Activated T-cell treated with anti-CD3 and anti-CD28 coated beads for 1 hour (primary cell): ENCODE measurements at places on chromosomes 1 and 21.

GRCh38 chr1:182185842-182186756 lies 124.6 kb upstream of the ZNF648 start:
- no peak for DNase-seq

- DNase-seq, result no peak
These were observed 1122.9 kb upstream of the B3GALT2 start for GRCh38 chr1:194309269-194309668.

- no peak for DNase-seq
These were observed 93.6 kb downstream of the OLFML2B start for GRCh38 chr1:161930064-161930463.

DNA sequence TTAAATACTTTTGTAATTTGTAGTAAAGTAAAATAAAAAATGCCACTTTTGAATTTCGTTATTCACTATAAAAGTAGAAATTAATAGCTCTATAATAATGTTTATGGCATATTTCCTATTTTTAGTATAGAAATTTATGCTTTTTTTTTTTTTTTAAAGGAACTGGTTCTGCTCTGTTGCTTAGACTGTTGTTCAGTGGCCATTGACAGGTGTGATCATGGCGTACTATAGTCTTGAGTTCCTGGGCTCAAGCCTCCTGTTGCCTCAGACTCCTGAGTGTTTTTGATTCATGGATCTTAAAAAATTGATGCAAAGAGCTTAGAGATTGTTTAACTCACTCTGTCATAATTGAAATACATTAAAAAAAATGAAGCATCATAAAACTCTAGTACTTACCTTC lies 53.6 kb downstream of the RPS6KC1 start:
- no peak for DNase-seq

GRCh38 chr1:205496661-205497060 lies 7.8 kb upstream of the CDK18 start:
- DNase-seq, result no peak

DNA sequence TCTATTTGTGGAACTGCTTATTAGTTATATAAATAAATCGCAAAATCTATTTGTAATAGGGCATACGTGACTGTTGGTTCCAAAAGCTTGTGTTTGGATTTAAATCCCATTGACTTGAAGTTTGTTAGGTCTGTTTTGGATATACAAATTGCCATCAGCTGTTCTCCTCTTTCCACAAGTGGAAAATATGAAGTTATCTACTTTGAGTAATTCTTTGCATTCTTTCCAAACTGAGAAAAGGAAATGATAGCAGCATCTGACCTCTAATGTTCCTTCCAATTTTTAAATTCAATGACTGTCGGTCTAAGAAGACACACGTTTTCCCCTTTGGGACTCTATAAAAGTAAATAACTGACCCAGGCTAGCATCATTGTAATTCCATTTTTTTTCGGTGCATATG lies 165.7 kb upstream of the SGIP1 start:
- DNase-seq, result no peak

DNA sequence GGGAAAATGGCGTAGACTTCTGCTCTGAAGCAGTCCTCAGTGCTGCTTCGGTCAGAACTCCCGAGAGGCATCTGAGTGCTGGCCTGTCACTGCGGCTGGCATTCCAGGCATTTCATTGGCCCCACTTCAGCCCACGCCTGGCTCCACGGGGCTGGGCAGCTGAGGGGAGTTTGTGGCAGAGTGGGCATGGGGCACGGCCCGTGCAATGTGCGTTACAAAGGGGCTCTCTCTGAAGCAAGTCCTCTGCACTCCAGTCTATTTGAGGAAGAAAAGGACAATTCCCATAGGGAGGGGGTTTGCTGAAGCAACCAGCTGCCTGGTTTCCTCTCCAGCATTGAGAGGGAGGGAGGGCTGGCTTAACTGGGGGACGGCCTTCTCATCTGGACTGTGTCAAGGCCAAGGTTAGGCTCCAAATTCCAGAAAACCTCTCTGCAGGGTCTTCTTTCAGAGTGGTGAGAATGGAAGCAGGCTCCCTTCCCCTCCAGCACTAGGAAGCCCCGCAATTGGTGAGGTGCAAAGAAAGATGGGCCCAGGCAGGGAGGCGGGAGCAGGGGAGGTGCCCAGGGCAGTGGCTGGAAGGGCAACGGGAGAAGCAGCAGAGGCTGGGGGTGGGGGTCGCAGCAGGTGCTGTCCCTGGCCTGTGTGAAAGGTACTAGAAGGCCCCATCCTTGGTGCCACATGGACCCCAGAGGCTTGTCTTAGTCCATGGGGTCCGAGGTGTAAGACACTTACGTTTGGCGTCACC lies 21.1 kb upstream of the GPR157 start:
- DNase-seq, result no peak

DNA sequence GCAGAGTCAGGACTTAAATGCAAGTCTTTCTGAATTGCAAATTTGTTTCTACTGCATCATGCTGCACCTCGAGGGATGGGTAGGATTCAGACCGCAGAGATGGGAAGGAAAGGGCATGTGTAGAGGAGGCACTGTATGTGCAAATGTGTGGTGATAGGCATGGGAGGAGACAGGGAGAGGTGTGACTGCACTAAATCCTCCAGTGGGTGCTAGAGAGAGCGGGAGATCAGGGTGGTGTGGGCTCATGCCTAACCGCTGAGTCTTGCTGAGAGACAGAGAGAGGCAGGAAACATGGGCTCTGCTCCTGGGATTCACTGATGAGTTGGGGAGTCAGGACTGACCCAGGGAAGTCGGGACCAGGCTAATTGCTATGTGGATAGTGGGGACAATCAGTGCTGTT lies 61.1 kb downstream of the PTPRU start:
- no peak for DNase-seq

DNA sequence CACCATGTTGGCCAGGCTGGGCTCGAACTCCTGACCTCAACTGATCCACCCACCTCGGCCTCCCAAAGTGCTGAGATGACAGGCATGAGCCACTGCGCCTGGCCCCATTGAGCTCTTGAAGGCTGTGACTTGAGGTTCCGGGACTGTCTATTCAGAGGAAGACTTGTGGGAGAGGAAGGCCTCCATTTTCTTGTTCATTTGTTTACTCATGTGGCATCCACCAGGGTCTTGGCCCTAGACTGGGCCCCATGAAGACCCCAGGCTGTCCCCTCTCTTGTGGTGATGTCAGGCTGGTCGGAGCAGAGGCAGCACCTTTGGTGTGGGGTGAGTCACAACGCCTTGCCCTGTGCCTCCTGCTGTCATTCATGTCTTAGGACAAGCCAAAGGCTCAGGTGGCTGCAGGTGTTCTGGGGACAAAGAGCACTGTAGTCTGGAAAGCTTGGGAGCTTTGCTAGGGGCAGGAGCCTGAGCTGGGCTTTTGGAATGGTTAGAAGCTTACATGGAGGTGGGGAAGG lies 224.6 kb upstream of the C1orf174 start:
- no peak for DNase-seq

DNA sequence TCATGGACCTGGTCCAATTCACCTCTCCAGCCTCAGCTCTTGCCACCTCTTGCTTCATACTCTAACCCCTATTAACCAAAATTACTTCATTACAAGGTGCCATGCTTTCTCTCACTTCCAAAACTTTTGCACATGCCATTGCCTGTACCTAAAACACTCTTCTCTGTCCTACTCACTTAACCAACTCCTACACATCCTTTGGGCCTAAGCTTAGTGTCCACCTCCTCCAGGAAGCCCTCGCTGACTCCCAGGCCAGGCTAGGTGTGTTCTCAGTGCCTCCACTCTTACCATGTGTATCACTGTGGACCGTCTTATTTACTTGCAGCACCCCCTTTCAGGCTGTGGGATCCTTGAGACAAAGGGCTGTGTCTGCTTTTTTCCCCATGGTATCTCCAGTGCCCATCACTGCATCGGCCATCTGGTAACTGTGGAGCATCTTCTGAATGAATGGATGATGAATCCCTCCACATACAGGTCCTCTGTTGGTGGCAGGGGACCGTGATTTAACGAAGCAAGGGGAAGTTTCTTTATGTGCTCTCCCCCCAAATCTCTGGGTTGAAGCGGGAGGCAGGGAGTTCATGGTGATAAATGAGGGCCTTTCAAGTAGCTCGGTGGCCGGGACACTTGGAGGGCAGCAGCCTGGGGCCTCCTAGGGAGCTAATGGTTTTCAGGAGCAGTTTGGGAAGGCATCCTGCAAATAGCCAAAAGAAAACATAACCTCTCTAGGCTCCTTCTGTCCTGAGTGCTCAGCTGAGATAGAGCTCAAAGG lies 111.9 kb downstream of the TRABD2B start:
- no peak for DNase-seq

GRCh38 chr1:190413142-190413541 lies 64.5 kb downstream of the BRINP3 start:
- no peak for DNase-seq

- DNase-seq, result no peak
These were observed 25.2 kb downstream of the ARHGEF10L start for GRCh38 chr1:17564458-17565393.

DNA sequence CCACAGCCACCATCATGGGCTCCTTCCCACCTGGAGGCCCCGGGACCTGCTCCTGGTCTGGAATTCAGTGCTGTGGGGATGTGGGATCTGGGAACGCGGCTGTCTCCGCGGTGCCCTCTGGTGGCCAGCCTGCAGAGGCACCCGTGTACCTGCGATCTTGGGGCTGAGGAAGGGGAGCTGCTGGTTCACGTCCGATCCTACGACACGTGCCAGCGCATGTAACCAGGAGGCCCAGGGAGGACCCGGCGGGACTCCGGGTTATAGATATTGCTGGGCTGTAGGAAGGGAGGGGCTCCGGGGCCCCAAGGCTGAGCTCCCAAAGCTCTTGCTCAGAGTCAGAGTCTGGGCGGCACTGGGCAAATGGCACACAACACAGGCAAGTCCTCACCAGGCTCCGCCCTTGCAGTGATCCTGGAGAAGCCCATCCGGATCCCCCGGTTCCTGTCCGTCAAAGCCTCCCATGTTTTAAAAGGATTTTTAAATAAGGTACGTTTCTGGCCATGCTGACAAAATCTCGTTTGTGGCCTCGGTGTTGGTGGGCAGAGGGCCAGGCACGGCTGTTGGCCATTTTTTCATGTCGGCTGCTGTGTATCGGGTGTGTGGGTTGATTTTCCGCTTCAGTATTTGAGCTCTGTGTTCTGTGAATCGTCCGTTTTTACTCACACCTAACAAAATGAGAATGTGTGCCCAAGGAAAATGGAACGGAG lies 20.1 kb downstream of the FAAP20 start:
- no peak for DNase-seq

DNA sequence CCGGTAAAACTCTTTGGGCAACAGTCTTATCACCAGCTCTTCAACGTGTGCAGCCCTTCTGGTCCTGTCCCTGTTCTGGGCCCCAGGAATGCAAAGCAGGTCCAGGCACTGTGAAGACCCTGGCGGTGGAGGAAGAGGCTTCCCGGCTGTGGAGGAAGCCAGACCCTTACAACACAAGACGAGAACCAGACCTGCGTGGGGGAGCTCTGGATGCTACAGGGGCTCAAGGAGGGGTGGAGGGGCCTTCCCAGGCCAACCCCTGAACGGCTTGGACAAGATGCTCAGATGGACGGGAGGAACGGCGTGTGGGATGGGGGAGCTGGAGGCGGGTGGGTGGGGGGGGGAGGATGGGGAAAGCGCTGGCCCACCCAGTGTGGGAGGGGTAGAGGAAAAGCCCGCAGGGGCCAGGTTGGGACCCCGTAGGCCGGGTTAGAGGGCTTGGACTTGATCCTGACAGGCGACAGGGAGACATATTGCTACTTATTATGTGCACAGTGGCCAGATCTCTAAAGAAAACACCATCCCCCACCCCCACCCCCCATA lies 5.1 kb upstream of the OLIG2 start:
- no peak for DNase-seq

- DNase-seq, result no peak
These were observed 54.3 kb downstream of the NGF start for GRCh38 chr1:115283681-115284146.

GRCh38 chr1:75438355-75438754 lies 172.6 kb downstream of the SLC44A5 start:
- DNase-seq, result no peak

GRCh38 chr1:204032642-204033235 lies 40.2 kb upstream of the SOX13 start:
- no peak for DNase-seq

DNA sequence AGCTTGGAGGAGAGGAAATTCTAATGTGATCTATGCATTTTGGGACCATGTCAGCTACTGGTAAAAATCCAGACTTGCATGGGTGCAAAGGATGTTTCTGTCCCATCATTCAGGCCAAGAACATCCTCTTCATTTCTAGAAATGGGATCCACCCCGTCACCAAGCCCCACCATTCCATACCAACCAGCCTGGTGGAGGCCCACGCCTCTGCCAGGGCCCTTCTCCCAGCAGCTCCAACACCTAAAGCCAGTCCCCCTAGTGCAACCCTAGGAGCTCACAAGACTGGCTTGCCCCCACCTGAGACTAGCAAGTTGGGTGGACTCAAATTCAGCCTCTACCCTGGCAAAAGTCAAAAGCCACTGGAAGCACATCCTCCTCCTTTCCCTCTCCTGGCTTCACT lies 1.9 kb downstream of the ARHGEF11 start:
- DNase-seq, result no peak

DNA sequence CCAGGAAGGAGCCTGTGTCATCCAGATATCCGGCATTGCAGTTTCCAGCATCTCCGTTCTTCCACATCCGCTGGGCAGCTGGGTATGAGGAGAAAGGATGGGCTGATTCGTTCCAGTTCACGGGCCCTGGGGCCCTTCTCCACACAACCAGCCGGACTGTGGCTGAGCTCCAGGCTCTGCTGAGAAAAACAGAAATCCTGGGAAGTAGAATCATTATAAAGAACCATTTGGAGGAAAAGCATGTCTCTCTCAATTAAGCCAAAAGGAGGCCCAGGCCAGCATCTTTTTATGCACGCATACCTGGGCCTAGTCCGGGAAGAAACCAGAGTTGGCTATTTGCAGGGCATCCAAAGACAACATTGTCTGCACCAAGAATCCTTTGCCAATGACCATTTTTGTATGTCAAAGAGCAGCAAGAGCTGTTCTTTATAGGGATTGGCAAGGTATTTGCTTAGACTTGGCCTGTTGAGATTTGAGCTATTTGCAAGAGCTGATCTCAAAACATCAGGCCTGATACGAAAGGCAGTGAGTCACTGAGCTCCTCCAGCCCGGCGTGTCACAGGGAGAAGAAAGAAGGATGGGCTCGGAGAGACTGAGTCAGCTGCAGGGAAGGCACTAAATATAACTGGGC lies 84.9 kb upstream of the ARHGEF16 start:
- no peak for DNase-seq
